CD8-positive, alpha-beta T cell (primary cell): ENCODE measurements at places on chromosomes 1 and 21.
A peak's percentile ranks its signal among the peaks of the same experiment; 100 is the strongest.

DNA sequence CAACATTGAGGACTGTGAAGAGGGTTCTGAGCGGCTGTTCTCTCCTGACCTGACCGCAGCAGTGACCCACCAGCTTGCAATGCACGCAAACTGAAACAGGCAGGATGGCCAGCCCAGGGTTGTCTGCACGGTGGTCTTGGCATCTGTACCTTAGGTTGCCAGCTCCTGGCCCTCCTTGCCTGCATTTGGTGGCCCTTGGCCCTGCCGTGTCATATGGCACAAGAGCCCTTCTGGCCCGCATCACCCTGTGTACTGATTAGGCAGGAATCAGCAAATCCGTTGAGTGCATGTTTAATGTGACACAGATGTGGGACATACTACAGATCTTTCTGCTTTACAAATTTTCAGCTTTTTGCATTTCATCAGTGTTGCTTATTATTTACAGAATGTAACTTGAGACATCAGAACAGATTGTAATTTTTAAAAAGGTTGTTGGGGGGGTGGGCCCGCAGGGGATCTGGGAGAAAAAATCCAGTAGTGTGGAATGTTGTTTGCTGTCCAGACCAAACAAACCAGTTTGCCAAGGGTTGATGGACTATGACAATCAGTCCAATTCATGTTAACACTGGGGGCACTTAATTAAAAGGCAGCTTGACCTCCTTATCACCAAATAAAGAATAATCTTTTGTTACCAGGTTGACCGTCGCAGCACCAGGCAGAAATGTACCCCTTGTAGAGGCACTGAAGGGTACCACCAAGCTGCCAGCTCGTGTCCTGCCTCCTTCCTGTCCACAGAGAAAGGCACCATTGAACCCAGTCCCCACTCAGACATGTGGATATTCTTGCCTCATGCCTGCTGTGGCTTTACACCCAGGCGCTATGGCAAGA lies 132.6 kb downstream of the DHRS3 start:
- no peak for DNase-seq

DNA sequence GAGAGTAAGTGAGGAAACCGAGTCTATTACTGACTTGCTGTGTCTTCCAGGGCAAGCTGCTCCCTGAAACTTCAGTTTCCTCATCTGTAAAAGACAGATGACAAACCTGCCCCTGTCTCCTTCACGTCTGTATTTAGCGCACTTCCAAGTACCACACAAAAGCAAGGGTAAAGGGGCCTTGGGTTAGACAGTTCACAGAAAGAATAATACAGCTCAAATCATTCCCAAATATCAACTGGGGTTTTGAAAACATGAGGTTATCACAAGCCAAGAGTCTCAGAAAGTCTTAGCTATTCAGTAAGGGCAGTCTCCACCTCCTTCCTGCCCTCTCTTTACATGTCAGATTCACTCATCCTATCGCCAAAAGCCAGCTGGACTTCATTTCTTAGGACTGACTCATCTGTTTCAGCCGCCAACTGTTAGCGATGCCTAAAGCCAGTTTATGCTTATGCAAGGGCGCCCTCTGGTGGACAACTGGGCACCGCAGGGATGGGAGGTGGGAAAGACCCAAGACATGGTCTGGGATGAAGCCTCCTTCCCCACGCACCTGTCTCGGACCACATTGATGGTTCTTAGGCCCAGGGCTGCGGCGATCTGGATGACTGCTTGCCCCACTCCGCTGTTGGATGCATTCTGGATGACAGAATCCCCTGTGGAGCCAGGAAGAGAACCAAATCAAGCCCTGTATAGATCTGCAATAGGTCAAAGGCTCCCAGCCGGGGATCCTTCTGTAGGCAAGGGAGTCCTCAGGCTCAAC lies 21.1 kb upstream of the SRSF4 start:
- DNase-seq = peak; percentile 95

DNA sequence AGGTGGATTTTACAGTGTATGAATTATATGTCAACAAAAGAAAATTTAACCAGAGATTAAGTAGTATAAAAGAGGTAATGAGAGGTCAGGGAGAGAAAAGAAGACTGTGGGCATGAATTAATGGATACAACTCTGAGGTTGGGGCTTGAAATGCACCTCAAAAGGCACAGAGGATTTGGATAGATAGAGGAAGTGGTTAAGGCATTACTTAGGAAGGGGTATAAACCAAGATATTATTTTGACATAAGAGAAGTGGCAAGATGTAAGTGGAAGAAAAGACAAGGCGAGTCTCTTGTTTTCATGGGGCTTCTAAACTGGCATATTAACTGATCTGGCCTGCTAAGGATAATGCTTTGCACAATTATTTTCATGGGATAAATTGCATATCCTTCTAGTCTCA lies 34.1 kb downstream of the RAP1A start:
- DNase-seq = no peak

GRCh38 chr1:48869116-48869893 lies 92.6 kb upstream of the BEND5 start:
- no peak for DNase-seq

- no peak for DNase-seq
Measured at GRCh38 chr1:151416231-151416630, 16.9 kb downstream of the PSMB4 start.

DNA sequence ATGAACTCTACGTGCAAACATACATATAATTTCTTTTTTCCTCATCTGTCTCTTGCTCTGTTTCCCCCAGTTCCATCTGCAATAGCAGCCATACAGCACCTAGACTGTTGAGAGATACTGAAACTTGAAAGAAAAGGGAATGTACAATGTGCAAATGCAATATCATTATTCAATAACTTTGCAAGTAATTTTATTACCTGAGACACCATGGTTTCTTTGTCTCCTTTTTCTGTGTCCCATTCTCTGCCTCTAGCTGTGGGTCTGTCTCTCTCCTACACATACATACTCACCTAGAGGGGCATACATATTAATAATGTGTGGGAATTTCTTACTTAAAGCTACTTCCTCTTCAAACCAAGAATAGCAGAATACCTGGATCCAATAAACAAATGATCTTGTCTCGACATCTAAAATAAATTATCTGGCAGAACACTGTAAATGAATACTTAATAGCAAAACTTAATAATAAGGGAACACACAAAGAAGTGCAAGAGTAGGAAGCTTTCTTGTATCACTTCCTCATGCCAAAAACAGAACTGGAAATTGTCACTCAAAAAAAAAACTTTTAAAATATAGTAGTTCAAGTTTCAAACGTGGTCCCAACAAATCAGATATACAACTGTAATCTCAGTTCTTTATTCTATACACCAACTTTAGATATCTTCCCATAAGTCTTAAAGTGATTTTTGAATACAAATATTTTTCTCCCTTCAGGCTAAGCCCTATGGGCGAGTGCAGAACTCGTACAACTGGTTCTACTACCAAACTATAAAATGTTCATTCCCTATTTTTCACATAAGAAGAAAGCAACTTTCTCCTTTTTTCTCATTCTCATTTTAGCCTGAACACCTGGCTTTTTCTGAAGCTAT lies 194.6 kb downstream of the NRIP1 start:
- DNase-seq = no peak

DNA sequence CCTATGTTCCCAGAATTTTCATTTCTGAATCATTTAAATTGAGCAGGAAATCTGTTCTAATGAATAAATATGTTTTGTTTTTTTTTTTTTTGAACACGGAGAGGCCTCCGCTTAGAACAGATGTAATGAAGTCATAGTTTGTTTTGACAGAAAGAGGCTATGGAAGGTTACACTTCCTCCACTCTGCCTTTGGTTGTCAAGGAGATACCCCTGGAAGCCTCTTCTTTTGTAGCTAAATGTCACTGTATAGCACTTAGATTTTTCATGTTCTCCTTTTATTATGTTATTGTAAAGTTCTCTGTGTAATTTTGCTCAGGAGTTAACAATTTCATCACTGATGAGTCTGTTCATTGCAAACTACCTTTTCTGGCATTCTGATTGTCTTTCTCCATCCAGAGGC lies 22.7 kb upstream of the GNG12 start:
- no peak for DNase-seq

DNA sequence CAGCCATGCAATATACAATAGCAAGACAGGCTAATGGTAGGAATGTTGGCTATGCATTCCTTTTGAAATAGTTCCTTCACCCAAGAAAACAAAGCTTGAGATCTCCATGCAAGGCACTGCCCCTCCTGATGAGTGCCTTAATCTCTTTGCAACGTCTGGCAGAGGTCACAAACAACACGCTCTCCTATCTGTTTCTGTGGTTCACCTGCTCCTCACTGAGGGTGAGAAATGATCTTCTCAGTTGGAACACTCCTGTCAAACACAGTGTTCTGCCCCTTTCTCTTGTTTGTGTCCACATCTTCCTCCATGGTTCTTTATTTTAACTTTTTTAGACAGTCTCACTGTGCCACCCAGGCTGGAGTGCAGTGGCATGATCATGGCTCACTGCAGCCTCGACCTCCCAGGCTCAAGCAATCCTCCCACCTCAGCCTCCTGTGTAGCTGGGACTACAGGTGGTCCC lies 21.2 kb upstream of the XPR1 start:
- DNase-seq = no peak

- DNase-seq = no peak
Measured at GRCh38 chr1:10624256-10625050, 149.7 kb downstream of the PEX14 start.

DNA sequence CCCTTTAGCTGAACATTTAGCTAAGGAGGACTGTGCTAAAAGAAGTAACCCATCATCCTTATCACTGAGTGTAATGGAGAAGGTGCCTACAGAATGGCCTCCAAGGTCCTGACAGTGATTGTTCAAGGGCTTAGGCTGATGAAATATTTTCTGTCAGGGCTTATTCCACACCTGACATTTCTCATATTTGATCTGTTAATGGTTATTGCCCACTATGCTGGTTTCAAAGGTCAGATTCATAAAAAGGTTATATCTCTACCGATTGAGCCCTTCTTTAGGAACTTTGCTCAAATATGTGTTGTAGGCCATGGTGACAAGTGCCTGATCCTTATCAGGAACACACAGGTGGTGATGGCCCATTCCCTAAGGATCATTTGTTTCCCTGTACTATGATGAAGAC lies 766.4 kb upstream of the ADGRL2 start:
- no peak for DNase-seq

DNA sequence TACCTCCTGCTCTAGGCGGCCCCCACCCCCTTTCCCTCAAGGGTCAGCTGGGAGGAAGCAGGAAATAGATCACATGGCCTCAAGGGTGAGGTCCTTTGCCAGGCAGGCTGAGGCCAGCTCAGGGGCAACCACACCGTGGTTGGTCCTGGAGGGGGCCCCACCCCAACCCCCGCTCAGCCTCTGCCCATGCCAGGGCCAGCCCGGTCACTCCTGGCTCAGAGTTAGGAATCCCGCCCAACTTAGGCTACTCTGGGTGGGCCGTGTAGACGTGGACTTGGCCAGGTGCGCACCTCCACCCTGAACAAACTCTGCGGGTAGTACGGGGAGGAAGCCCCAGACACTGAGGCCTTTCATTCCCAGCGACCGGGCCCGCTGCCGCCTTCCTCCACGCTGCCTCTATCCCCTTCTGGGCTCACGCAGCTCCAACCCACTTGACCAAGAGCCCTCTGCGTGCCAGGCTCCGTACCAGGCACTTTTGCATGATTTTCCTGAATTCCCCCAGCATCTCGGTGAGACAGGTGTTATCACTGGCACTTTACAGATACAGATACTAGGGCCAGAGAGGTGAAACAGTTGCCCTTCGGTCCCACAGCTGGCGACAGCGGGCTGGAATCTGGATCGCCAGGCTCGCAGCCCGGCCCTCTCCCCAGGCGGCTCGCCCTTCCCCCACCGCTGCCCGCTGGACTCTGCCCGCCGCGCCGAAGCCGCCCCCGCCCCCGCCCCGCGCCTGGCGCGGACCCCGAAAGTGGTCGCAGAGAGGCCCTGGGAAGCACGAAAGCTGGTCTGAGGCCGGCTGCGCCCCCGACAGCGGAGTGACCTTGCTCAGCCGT lies 769 bp downstream of the GALE start:
- DNase-seq = peak; percentile 55

GRCh38 chr1:178926046-178926445 lies 55.2 kb upstream of the ANGPTL1 start:
- DNase-seq = no peak

- no peak for DNase-seq
Measured at GRCh38 chr1:175548774-175549173, 194.6 kb downstream of the TNR start.

GRCh38 chr1:27595597-27595996 lies 8.3 kb downstream of the AHDC1 start:
- DNase-seq = no peak

DNA sequence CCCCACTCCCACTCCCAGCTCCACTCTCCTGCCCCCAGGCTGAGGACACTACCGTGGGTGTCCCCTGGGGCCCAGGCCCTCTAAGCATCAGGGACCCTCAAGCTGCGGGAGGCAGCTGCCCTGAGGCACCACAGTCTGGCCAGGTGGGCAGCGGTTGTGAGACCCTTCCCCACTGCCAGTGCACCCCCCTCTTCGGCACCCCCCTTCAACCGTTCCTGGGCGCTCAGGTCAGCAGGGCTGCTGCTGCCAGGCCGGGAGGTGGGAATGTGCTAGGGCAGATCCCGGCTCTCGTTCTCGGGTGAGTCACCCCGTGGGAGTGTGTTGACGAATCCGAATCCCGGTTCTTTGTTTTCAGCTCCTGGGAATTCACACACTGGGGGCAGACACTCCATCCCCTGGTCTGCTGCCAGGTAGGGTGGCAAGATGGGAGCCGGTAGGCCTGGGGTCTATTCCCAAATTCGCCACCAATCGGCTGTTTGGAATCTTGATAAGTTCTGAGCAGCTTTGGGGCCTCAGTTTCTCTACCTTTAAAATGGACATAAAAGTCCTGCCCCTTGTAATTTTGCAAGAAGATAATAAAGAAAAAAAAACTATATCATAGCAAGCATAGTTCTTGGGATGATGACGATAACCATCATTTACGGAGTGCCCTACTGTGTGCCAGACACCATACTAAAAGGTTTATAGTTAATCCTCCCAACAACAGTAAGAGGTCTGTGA lies 28.5 kb upstream of the CASZ1 start:
- no peak for DNase-seq

- DNase-seq = no peak
Measured at GRCh38 chr1:211037095-211037494, 96.9 kb downstream of the KCNH1 start.

GRCh38 chr1:56417646-56418045 lies 161.7 kb downstream of the PLPP3 start:
- DNase-seq = no peak

GRCh38 chr1:182315167-182315556 lies 76.4 kb downstream of the GLUL start:
- DNase-seq = no peak

- DNase-seq = peak; percentile 67
Measured at GRCh38 chr1:52697795-52698674, at the start of gene COA7. Gene COA7 (minus strand): TSS chr1:52698347. CDS start chr1:52698326, 21 bp downstream.

DNA sequence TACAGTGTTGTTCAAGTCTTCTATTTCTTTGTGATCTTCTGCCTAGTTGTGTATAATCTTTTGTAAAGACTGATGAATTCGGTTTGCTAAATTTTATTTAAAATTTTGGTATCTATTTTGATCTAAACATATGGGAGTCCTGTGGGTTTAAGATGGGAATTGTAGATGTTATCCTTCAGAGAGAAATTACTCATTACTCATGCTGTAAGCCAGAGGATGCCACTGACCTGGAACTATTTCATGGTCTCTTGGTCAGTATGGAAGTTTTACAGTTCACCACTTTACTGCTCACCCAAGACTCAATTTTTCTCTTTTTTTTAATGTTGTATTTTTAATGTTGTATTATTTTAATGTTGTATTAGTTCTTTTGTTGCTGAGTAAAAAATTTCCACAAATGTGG lies 138.6 kb upstream of the B3GALT2 start:
- no peak for DNase-seq
